ENCODE measurements at places on chromosomes 7 and 10.
A peak's percentile ranks its signal among the peaks of the same experiment; 100 is the strongest.

- peak; percentile 11 for DNase-seq
Observed at GRCh38 chr7:139078911-139079310, 30.6 kb downstream of the ZC3HAV1 start.

- no peak for DNase-seq
Observed at GRCh38 chr7:13948019-13948801, 41.3 kb downstream of the ETV1 start.

DNA sequence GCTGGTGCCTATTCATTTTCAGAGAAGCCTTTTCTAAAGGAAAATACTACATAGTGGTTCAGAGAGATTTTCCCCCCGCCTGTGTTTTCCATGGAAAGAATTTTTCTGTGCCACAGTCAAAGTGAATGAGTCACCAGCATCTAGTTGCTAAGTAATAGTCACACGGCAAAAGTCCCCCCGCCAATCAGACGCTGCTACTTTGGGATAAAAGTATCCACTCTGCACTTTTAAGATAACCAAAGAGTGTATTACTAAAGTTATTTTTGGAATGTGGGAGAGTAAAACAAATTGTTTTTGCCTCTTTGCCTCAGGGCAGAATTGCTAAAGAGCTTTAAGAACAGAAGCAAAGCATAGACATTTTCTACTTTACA is 23.5 kb downstream of the ABLIM1 start:
- peak; percentile 22 for DNase-seq

DNA sequence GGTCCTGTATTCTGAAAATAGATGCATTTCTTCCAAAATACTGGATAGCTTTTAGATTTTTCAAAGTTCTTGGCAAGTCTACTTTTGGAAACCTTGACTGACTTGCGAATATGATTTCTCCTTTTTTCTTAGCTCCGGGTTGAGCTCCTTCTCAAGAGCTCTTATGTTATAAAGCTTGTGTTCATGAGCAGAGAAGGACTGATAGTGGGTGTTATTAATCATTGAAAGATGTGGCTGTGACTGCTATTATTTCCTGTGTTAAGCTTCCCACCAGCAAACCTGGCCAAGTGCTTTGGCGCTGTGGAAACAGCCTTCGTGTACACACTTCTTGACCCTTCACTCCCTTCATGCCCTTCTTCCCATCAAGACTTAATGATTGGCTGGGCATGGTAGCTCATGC is 98.2 kb downstream of the KIAA1217 start:
- DNase-seq, result no peak

DNA sequence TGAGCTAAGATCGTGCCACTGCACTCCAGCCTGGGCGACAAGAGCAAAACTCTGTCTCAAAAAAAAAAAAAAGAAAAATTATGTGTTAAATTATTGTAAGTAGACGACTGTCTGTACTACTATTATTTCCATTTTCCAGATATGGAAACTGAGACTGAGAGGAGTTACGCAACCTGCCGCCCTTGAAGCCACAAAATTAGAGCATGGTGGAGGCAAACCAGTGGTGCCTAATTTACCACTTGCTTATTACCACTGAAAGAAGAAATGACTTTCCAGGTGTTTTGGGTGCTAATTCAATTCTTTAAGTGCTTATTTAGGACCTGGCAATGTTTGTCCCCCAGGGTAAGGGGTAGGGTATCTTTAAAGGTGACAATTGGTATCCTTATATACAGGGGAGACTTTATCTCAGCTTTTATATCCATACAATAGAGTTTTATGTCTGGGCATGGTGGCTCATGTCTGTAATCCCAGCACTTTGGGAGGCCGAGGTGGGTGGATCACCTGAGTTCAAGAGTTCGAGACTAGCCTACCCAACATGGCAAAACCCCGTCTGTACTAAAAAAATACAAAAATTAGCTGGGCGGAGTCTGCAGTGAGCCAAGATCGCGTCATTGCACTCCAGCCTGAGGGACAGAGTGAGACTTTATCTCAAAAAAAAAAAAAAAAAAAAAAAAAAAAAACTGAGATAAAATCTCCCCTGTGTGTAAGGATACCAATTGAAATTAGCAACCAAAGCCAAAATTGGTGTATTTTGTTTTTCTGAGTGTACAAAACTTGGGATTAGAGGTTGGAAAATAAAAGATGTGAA is 16.6 kb upstream of the CAMK1D start:
- DNase-seq, result no peak

DNA sequence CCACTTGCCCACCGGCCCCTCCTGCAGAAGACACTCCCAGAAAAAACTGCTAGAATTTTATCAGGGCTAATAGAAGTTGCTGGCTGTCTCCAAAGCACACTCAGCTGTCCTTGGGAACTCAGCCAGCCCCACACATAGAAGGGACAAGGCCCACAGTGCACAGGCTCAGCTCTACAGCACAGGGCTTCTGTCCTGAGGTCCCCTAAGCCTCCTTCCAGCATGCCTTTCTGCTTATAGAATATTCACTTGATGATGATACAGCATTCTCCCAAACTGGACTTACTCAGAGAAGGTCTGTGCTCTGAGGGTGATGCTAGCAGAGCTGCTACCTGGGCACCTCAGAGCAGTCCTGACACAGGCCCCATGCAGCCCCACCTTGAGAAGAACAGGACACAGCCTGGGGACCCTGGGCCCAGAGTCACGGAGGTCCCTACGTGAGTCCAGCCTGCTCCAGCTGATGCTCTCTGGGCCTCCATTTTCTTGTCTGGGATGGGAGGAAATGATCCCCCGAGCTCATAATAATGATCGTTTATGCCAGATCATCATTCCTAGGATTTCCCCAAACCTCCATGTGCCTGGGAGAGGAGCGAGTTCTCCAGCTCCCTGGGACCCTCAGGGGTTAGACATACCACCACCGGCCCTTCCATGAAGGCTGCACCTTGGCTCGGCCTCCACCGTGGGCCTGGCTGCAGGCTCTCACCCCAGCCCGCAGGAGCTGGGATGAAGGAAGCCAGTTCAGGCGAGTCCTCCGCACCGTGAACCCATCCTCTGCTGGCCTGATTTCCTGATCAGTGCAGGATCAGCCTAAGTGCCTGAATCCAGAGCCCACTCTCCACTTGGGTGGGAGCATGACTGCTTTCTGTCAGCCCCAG is 145.6 kb downstream of the ZNF248 start:
- no peak for DNase-seq
